T-helper 17 cell (primary cell): ENCODE measurements at places on chromosomes 3 and 15.

DNA sequence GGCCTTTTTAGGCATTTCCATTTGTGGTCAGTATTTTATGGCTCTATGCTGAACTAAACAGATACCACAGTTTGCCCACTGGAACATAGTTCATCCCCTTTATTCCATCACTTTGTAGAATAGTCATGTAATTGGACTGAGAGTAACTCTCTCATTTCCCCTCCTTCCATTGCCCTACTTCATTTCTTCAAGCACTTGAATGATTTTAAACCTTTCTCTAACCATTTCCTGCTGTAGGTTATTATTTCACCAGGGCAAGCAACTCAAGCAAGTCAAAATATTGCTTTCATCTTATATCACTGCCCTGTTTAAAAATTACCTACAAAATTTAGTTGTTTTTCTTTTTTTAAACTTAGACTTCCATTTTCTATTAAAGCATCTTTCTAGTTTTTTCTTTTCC lies 177.0 kb downstream of the RAP2B start:
- no peak overlapping the region for H3K4me3 ChIP-seq
- H3K36me3 ChIP-seq = no peaks in the 10 kb centered on the region
- H3K27ac ChIP-seq = peak overlapping the region; percentile 10
- no peaks in the 10 kb centered on the region for H3K27me3 ChIP-seq
- no peak for DNase-seq
- H3K4me1 ChIP-seq = peaks cover 3% of the 10 kb centered on the region

GRCh38 chr15:61390138-61390537 lies 161.0 kb upstream of the RORA start:
- no peak for DNase-seq
- H3K4me1 ChIP-seq = peaks cover 2% of the 10 kb centered on the region
- H3K27me3 ChIP-seq = peaks cover 44% of the 10 kb centered on the region
- no peaks in the 10 kb centered on the region for H3K36me3 ChIP-seq

- no peak for DNase-seq
- H3K4me1 ChIP-seq = no peaks in the 10 kb centered on the region
- H3K27ac ChIP-seq = no peak overlapping the region
- peaks cover 10% of the 10 kb centered on the region for H3K27me3 ChIP-seq
- H3K36me3 ChIP-seq = no peaks in the 10 kb centered on the region
Observed at GRCh38 chr3:64290864-64291263, 65.6 kb upstream of the PRICKLE2 start.

GRCh38 chr3:143928056-143928455 lies 43.6 kb upstream of the DIPK2A start:
- no peak overlapping the region for H3K4me3 ChIP-seq
- peaks cover under 1% of the 10 kb centered on the region for H3K36me3 ChIP-seq
- no peak overlapping the region for H3K27ac ChIP-seq
- no peaks in the 10 kb centered on the region for H3K27me3 ChIP-seq

DNA sequence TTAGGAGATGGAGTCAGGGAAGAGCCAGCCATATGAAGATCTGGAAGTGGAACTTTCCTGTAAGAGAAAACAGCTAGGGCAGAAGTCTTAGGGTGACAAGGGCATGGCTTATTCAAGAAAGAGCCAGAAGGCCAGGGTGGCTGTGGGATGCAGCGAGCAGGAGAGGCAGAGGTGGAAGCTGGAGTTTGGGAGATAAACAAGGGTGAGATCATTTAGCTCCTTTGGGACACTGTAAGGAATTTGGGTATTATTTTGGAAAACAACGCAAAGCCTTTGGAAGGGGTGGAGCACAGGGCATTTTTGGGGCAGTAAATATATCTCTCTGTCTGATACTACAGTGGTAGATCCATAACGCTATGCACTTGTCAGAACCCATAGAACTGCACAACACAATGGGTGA lies 5.0 kb upstream of the IL16 start:
- H3K36me3 ChIP-seq = peaks cover 2% of the 10 kb centered on the region
- H3K4me1 ChIP-seq = peaks cover 2% of the 10 kb centered on the region
- peaks cover 73% of the 10 kb centered on the region for H3K27me3 ChIP-seq
- H3K4me3 ChIP-seq = no peak overlapping the region
- H3K27ac ChIP-seq = no peak overlapping the region
- DNase-seq = no peak

- H3K4me3 ChIP-seq = peak overlapping the region; percentile 49
- H3K27ac ChIP-seq = peak overlapping the region; percentile 92
- peaks cover 55% of the 10 kb centered on the region for H3K4me1 ChIP-seq
Observed at GRCh38 chr3:46293991-46294833, 52.0 kb downstream of the CCR3 start.

GRCh38 chr3:49761661-49762060 lies 24.7 kb downstream of the IP6K1 start:
- H3K36me3 ChIP-seq = no peaks in the 10 kb centered on the region
- no peak overlapping the region for H3K4me3 ChIP-seq
- no peak overlapping the region for H3K27ac ChIP-seq
- no peaks in the 10 kb centered on the region for H3K27me3 ChIP-seq

GRCh38 chr15:88243895-88244787 lies 12.4 kb downstream of the NTRK3 start:
- H3K27ac ChIP-seq = no peak overlapping the region
- peaks cover 82% of the 10 kb centered on the region for H3K27me3 ChIP-seq
- H3K36me3 ChIP-seq = no peaks in the 10 kb centered on the region
- no peak for DNase-seq
- H3K4me1 ChIP-seq = peaks cover 10% of the 10 kb centered on the region
- H3K4me3 ChIP-seq = no peak overlapping the region

GRCh38 chr3:36833160-36833814 lies 68.9 kb upstream of the DCLK3 start:
- no peak overlapping the region for H3K4me3 ChIP-seq
- H3K36me3 ChIP-seq = peaks cover 12% of the 10 kb centered on the region
- H3K4me1 ChIP-seq = peaks cover 10% of the 10 kb centered on the region
- no peak overlapping the region for H3K27ac ChIP-seq
- H3K27me3 ChIP-seq = no peaks in the 10 kb centered on the region
- no peak for DNase-seq

DNA sequence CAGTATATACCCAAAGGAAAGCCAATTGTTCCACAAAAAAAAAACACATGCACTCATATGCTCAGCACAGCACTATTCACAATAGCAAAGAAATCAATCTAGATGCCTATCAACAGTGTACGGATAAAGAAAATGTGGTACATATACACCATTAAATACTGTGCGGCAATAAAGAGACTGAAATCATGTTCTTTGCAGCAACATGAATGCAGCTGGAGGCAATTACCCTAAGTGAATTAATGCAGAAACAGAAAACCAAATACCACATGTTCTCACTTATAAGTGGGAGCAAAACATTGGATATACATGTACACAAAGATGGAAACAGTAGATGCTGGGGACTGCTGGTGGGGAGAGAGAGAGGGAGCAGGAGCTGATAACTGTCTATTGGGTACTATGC lies 124.2 kb upstream of the AADACL2 start:
- H3K27ac ChIP-seq = no peak overlapping the region
- DNase-seq = no peak
- H3K4me3 ChIP-seq = no peak overlapping the region
- no peaks in the 10 kb centered on the region for H3K36me3 ChIP-seq
